ENCODE measurements at places on chromosomes 5 and 9.

DNA sequence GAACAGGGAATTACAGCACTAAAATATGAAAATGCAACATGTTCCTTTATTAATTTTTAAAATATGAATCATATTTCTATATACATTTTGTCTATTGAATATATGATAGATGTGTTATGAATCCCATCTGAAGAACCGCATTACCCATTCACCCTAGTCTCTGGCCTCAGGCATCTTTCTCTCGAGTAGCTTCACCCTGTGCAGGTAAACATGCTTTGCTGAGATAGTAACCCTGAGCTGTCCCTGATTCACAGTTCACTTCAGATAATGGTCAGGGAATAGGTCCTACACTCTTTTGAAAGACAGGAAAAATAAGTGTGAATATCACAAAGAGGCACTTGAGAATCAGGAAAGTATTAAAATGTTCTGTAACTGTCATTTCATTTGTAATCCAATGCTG, 766.8 kb downstream of the IRX1 start:
- DNase-seq: no peak

GRCh38 chr5:57494104-57495098, 11.8 kb upstream of the ACTBL2 start:
- no peak for DNase-seq

DNA sequence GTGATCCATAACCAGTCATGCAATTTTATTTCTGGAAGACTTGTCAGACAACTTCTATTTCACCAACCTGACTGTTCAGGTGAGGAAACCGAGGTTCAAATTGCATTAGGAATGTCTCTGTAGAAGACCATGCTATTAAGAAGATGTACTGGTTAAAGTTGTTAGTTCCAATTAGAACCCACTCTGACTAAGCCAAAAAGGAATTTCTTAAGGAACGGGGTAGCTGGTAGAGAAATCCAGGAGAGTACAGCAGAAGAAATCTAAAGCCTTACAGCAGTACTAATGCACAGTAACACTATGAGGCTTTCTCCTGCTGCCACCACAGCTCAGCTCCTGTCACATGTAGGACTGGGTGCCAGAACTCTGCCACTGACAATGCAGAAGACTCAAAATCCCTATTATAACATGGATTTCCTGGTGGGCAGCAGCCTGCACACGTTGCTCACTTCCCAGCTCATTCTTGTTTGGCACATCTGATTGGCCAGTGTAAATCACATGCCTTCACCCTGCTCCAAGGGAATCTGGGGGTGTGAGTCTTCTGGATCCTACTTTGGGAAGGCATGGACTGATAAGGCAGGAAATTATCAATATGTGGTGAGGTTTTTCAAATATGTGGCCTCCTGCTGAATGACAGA, 37.1 kb downstream of the CAST start:
- DNase-seq: no peak

DNA sequence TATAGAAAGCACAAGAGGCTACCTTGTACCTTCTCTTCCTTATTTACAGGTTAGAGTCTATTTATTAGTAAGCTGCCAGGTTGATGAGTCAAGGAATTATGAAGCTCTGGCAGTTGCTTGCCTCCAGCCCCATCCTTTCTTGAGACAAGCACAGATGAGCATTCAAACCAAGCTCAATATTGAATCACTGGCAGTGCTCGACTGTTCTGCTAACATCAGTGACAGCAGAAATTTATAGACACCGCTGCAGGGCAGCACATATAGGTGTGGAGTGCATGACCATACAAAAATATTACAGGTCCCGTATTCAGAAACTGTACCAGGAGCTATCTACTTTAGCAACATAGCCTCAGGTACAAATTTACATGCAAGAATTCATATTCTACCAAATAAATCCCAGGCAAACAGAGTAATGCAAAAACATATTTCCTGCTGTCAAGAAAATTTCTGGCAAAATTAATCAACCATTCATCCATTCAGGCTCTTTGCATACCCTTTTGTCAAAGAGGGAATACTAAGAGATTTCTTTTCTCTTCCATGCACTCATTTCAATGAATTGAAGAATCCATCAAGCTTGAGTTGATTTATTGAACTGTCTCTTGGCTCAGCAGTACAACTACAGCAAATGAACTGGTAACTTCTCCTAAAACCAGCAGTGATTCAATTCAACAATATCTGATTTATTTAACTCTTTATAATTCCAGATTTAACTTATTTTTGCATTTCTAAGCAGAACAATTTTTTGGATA, 26.9 kb upstream of the PCA3 start:
- no peak for DNase-seq

DNA sequence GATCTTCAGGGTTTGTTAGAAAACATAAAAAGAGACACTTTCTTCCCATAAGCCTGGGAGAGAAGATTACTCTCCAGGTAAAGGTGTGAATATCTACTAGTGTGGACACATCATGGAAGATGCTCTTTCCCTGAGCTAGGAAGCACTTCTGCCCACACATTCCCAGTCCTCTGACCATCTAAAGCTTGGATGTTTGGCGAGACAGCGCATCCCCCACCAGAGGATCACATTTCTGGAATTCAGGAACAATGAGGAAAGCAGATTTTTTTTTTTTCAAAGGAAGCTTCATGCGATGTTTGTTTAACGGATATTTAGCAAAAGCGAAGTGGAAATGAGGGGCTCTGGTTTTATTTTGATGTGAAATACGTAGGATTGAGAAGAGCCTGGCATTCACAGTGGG, 6.2 kb downstream of the SVEP1 start:
- DNase-seq: no peak

GRCh38 chr5:80143491-80143890, 108.3 kb downstream of the THBS4 start:
- DNase-seq: no peak

DNA sequence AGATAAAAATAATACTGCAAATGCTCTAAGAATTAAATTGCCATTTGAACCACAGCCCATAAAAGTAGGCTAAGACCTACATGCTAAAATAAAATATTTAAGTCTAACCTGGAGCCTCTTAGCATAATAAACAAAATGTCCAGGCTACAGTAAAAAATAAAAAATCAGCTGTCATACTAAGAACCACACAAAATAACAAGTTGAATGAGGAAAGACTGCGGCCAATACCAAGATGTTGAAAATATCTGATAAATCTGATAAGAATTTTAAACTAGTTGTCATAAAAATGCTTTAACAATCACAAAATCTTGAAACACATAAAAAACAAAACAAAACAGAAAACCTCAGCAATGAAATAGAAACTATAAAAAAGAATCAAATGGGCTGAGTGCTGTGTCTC, 336.9 kb upstream of the MSX2 start:
- no peak for DNase-seq

DNA sequence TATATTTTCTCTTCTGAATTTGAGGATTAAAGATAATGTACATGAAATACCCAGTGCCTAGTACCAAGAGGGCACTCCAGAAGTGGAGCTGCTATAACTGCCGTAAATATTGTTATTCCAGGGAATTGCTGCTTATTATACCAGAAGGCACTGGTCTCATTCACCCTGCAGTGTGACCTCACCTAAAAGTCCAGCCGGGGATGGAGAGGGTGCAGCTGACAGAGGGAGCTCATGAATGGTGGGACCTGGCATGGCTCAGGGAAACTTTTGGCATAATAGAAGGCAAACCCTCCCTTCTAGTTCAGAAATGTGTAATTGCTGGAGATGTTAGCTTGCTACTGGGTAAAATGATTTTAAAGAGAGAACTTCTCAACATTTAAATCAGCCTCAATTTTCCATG, 108.5 kb downstream of the MVB12B start:
- DNase-seq: no peak

DNA sequence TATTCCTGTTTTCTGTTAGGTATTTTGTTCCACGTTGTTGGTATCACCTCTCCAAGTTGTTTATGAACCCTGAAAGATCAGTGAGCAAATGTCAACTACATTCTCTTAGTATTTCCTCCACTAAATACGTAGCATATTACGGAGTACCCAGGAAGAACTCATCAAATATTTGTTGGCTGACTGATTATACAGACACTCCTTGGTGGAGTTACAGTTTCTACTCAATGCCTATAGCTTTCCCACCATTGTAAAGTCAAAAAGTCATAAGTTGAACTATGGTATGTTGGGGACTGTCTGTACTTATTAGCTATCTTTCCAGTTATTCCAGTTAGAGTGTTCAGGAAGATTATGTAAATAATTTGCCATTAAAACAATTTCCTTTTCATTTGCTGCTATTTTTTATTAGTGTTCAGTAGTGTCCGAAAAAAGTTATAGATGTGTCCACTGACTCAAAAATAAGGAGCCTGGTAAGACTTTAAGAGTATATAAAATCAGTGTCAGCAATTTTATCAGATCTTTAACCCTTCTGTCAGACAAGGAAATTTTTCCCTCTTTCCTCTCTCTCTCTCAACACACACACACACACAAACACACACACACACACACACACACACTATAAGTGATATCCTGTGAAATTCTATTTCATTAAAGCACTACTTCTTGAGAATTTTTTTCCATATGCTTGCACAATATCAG, 6.8 kb upstream of the APBA1 start:
- no peak for DNase-seq

GRCh38 chr5:81972492-81972783, 615 bp downstream of the ATG10 start:
- DNase-seq: no peak

- DNase-seq: no peak
Measured at GRCh38 chr5:96440185-96440538, 7.1 kb upstream of the PCSK1 start.

DNA sequence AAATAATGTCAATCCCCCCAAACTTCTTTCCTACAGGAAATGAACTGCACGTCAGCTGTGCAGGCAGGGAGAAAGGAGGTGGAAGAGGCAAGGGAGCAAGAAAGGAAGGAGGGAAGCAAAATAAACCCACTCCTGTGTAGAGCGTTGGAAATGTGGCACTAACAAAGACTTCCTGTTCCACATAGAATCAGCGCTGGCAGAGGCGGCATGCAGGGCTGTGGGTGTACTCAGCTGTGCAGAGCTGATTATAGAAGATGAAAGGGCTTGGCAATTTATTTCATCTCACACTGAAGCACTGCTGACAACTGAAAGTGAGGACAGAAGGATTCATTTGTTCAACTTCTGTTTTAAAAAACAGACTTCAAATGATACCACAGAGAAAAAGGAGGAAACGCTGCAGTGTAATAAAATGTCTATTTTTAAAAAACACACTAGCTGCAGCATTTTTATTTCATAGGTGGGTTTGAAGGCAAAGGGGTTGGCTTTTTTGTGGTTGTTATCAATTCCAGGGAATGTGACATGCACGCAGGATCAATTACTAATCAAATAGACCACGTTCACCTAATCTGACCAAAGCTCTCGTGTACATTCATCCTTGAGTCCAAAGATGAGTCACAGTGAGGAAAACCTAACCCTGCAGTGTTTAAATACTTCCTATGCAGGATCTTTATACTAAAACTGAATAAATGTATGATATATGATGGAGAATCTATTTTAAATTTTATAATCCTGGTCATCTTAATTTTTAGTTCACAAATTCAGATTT, 583.5 kb downstream of the ZNF608 start:
- peak; percentile 26 for DNase-seq

DNA sequence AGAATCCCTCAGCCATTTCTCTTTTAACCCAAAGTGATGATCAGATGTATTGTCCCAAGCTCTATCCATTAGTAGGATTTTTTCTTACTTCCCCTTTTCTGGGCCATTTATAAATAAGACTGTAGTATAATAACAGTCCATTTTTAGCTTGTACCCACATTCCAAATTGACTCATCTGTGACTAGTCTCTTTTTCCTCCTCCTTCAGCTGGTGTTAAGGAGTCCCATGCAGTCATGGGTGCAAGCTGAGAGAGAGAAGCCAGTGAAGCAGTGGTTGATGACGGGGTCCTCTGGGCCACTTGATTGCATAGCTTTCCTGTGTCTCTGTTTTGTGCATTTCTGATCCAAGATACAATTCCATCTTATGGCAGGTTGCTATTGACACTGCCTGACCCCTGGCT, 476.0 kb upstream of the CD180 start:
- DNase-seq: no peak

Data from inflammatory macrophage treated with lipopolysaccharide for 1 hour (primary cell).